ENCODE measurements at places on chromosomes 12 and 14. TPM values are rescaled to one million over a fixed set of nuclear protein-coding genes. Genes with fewer than 3 reads are reported as not detected.
A peak's percentile ranks its signal among the peaks of the same experiment; 100 is the strongest.

DNA sequence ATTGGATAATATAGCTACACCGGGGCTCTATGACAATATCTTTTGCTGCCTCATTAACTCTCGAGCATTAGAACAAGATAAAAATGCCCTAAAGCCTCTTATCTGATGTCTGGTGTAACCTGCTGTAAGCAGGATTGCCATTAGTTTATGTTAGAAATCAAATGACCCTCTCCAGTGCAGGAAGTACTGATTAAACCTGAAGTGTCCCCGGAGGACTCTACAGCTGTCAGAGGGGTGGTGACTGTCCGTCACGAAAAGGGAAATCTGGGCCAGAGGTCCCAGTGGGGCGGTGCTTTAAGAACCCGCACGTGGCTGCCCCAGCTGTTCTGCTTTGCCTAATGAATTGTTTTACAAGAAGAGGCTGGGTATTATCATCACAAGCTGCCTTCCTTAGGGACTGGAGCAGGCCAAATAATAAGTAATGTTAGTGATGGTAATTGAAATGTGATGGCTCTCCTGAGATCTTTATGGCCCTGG lies 55.7 kb downstream of the LIN52 start:
- DNase-seq: peak; percentile 72

GRCh38 chr14:89616852-89617341 lies 199.9 kb upstream of the FOXN3 start:
- DNase-seq: peak; percentile 67

- DNase-seq: no peak
These were observed 51.7 kb downstream of the RPH3A start for GRCh38 chr12:112843287-112843686.

Gene NUAK1
- 82.8 TPM for total RNA-seq

Gene RNFT2
- total RNA-seq: 7.3 TPM

GRCh38 chr12:1914114-1914911 lies 4.1 kb downstream of the CACNA2D4 start:
- DNase-seq: no peak
